ENCODE measurements at places on chromosomes 4 and X.

GRCh38 chr4:185343726-185344581 is 51.8 kb downstream of the LRP2BP start:
- no peak for DNase-seq

DNA sequence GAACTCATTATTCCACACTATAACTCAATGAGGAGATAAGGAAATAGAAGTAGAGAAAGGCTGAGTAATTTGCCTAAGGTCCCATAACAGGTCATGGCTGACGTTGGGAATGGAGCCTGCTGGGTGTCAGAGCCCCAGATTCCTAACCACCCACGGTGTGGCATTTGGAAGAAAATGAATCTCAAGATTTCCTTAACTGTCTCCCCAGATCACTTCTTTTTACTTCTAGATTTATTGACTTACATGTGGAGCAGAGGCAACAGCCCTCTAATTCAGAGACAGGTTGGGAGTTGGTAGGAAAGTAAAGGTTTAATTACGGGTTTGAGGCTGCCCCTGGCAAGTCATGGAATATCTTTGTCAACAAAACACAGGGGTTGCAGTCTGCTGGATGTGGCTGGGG is 134.0 kb downstream of the ARHGAP10 start:
- DNase-seq: no peak

DNA sequence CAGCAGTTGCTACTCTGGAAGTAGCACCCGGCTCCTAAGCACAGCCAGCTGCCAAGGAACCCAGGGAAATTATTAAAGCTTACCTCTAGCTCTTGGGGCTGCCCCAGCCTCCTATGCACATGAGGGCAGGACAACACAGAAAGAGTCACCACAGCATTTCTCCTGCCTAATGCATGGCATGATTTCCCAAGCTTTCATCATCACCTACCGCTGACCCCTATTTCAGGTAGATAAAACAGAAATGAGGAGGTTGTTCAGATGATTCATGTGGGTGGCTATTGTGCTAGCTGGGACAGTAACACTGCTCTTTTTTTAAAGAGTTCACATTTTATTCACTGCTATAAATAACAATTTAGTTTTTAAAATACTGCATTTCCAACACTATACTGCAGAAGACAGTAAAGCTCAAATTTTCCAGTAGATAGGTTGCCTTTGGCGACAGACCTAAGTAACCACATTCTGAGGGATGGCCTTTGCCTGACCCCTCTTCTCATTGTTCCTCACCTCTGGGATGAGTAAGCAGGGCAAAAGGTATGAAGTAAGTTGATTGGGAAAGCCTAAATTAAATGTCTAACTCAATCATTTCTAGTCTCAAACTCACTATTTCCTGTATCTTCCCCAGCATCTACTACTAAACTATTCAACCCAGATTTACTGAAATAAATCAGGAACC is 16.7 kb downstream of the CASK start:
- DNase-seq: no peak

DNA sequence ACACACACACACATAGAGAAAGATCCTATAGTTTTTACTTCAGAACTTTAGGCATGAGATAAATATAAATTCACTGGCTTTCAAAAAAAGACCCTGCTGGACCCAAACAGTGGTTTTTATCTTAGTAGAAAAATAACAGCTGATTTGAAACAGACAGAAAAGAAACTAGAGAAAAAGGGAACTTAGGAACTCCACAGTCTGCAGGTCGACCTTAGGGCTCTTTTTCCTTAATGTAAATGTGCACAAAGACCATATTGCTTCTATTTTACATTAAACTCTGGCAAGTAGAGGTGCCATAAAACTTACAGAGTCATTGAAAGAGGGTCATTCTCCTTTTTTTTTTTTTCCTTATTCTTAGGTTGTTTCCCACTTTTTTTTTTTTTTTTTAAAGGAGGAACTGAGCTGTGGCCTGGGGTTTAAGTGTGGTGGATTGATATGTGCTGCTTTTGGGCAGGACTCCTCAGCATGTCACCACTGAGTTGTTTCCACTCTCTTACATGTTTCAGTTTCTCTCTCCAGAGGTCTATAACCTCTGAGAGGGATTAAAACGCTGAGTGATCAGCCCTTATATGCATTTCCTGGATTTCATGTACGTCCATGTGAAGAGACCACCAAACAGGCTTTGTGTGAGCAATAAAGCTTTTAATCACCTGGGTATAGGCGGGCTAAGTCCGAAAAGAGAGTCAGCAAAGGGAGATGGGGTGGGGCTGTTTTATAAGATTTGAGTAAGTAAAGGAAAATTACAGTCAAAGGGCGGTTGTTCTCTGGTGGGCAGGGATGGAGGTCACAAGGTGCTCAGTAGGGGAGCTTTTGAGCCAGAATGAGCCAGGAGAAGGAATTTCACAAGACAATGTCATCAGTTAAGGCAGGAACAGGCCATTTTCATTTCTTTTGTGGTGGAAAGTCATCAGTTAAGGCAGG is 70.8 kb upstream of the PACRGL start:
- DNase-seq: no peak

DNA sequence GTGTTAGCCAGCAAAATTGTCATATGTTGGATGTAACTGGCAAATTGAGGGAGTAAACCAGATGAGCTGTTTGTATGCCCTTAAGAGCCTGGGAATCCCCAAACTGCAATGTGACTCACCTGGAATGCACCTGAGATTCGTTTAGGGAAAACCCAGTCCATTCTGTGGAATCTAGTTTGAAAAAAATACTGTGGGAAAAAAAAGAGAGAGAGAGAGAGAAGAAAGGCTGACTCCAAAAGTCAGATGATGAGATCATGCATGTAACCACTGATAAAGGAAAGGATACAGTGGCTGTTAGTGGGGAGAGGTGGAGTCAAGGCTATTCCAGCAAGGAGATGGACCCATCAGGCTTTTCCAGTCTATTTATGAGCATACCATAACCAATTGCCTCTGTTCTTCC is 48.5 kb downstream of the SLC9A7 start:
- DNase-seq: no peak
